ENCODE measurements at places on chromosomes 6 and 20. TPM values are rescaled to one million over a fixed set of nuclear protein-coding genes. Genes with fewer than 3 reads are reported as not detected.

GRCh38 chr20:38615283-38615682 lies 13.7 kb downstream of the ARHGAP40 start:
- H3K27ac ChIP-seq = no peak overlapping the region
- no peaks in the 10 kb centered on the region for H3K4me1 ChIP-seq
- H3K4me3 ChIP-seq = no peak overlapping the region
- H3K36me3 ChIP-seq = no peaks in the 10 kb centered on the region

DNA sequence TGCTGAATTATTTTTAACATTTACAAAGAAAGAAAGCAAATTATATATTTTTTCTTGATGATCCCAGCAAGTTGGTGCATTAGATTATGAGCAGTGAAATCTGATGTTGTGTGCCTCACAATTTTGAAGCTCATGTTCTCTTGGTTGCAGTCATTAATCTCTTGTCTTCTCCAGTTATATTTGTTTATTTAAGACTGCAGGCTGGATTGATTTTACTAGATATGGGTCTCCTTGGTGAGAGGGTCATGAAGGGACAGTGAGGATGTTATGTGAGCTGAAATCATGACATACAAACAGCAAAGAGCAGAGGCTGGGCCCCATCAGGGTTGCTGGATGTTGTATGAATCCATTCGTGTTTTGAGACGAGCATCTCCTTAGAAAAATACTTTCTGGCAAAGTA lies 64.2 kb upstream of the AKIRIN2 start:
- H3K4me1 ChIP-seq = no peaks in the 10 kb centered on the region
- no peak for DNase-seq
- H3K27ac ChIP-seq = no peak overlapping the region

GRCh38 chr20:44917399-44917798 lies 7.5 kb downstream of the PABPC1L start:
- H3K4me3 ChIP-seq = no peak overlapping the region
- no peaks in the 10 kb centered on the region for H3K4me1 ChIP-seq
- H3K27me3 ChIP-seq = no peaks in the 10 kb centered on the region
- H3K27ac ChIP-seq = no peak overlapping the region
- DNase-seq = no peak
- peaks cover 4% of the 10 kb centered on the region for H3K36me3 ChIP-seq

DNA sequence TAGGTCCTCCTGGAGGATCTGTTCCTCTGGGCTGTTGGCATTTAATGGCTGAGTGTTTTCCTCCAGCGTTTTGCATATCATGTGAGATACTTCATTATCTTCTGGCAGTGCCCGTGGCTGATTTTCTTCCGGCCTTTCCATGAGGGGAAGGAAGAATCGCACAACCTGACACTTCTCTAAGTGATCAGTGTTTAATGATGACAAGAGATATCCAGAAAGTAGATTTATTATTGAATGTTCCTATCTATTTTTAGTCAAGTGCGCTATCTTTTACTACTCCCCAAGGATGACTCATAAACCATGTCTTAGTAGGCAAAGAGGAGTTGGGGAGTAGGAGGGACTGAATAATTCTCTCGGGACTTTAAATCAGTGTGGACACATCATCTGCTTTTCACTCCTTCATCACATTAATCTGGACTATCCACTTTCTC lies 149.7 kb downstream of the PLCB4 start:
- H3K36me3 ChIP-seq = no peaks in the 10 kb centered on the region
- H3K4me1 ChIP-seq = peaks cover 18% of the 10 kb centered on the region
- H3K27me3 ChIP-seq = no peaks in the 10 kb centered on the region
- peak overlapping the region; percentile 67 for H3K27ac ChIP-seq
- no peak overlapping the region for H3K4me3 ChIP-seq

- no peak for DNase-seq
- no peak overlapping the region for H3K4me3 ChIP-seq
- H3K4me1 ChIP-seq = peaks cover 13% of the 10 kb centered on the region
- H3K36me3 ChIP-seq = no peaks in the 10 kb centered on the region
- no peak overlapping the region for H3K27ac ChIP-seq
Observed at GRCh38 chr6:17912521-17912920, 74.9 kb downstream of the KIF13A start.

DNA sequence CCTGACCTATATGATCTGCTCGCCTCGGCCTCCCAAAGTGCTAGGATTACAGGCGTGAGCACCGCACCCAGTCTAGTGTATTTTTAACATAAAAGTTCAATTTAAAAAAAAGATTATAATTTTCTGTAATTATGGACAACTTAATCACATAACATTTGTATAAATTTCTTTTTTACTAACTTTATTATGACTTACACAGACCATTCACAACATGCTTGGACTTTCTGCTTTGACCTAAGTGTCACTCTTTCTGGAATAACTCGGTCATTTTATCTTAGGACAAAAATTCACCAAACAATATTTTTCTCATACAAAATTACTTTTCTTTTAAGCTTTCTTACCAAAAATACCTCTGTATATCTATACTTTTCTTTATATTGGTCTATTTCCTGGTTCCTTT lies 15.4 kb upstream of the IL22RA2 start:
- DNase-seq = no peak
- H3K27me3 ChIP-seq = no peaks in the 10 kb centered on the region
- H3K27ac ChIP-seq = no peak overlapping the region

DNA sequence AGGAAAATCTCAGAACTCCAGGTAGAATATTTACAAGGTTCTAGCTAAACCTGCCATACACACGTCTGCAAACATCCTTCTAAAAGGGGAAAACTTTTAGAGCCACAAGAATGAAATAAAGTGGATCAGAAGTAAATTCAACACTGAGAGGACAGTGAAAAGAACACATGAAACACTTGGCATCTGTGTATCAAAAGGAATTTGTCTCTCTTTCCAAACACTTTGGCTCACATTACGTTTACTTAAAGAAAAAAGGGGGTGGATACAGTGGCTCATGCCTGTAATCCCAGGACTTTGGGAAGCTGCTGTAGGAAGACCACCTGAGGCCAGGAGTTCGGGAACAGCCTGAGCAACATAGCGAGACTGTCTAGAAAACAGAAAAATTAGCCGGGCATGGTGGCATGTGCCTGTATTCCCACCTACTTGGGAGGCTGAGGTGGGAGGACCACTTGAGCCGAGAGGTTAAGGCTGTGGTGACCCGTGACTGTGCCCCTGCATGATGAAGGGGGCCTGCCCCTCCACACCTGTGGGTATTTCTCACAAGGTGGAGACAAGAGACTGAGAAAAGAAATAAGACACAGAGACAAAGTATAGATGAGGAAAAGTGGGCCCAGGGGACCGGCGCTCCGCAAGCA lies 35.4 kb downstream of the NINL start:
- H3K27ac ChIP-seq = no peak overlapping the region
- H3K4me1 ChIP-seq = no peaks in the 10 kb centered on the region
- no peak for DNase-seq

DNA sequence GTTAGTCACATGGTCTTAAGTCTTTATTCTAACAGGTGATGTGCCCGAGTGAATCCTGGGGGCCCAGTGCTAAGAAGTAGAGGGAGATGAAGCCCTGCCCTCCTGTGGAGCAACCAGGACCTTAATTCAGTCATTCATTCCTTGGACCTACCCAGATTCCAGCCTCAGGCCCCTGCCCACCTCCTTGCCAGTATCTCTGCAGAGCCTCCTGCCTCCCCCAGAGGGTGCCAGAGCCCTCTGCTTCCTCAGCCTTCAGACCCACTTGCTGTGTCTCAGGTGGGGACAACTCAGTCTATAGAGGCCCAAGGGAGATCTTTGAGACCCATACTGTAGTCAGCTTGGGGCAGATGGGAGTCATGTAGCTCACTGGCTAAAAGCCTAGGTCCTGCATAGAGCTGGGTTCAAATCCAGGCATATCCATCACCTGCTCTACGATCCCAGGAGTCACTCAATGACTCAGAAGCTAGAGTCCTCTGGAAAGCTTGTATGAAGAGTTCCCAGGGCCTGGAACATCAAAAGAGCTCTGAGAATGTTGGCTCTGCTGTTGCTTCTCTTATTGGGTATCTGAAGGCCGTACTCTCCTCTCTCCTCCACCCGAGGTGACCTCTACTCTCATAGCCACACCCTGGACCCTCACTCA lies 3.9 kb upstream of the SIGLEC1 start:
- no peak overlapping the region for H3K27ac ChIP-seq
- H3K4me3 ChIP-seq = no peak overlapping the region
- H3K4me1 ChIP-seq = no peaks in the 10 kb centered on the region
- H3K27me3 ChIP-seq = peaks cover 3% of the 10 kb centered on the region
- H3K36me3 ChIP-seq = no peaks in the 10 kb centered on the region
- DNase-seq = peak; percentile 48

DNA sequence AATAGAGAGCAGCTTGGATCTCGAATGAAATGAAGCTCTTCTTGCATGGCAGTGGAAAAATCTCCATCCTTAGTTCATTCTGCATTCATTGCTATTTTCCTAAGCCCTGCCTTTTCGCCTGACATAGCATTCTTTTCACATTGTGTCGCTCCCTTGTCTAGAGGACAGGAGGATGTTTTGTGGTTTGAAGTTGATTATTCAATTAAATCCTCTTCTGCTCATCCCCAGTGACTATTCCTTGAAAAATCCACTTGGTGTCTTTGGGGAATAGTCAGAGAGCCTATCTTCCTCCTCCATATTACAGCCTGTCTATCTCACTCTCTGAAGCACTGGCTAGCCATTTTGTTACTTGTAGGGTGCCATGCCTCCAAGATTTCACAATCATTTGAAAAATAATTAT lies 161.2 kb downstream of the KLHL32 start:
- H3K4me3 ChIP-seq = no peak overlapping the region
- H3K36me3 ChIP-seq = no peaks in the 10 kb centered on the region
- no peak for DNase-seq

The KIAA1586 gene
- 8.9 TPM for total RNA-seq
